ENCODE measurements at places on chromosomes 5 and 9.

DNA sequence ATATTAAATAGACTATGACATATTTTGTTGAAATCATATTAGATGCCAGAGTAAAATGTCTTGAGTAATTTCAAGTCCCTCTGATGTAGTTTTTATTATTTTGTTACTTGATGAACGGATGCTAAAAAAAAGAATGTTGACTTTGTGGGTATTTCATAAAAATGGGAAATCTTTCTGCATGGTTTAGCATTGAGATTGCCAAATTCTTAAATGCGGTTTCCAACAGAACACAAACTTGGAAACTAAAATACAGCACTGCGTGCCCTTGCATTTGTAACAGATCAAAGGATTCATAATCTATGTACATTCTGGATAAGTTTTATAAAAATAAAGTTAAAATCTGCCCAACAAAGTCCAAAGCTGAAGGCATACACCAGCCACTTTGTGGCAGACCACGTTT, 425.5 kb upstream of the DAB2 start:
- no peak for DNase-seq

DNA sequence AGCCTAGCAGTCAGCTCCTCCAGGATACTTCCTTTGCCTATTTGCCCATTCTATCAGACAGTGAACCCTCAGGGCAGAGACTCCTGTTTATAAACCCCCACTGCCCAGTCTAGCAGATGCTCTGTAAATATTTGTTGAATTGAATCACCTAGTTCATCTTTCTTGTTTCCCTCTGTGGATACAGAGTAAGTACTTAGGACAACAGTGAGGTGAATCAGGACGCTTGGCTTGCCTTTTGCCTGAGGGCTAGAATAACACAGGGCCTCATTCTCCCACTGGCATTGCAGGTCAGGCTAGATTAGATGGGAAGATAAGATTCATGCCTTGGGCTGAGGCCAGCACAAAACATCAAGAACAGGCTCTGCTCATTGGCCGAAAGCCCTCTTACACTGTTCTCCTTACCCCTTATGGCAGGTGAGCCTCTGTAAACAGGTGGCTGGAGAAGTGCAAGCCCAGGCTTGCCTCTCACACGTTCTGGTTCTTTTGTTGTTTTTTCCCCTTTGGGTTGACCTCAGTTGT, 22.2 kb downstream of the TNFSF8 start:
- no peak for DNase-seq

DNA sequence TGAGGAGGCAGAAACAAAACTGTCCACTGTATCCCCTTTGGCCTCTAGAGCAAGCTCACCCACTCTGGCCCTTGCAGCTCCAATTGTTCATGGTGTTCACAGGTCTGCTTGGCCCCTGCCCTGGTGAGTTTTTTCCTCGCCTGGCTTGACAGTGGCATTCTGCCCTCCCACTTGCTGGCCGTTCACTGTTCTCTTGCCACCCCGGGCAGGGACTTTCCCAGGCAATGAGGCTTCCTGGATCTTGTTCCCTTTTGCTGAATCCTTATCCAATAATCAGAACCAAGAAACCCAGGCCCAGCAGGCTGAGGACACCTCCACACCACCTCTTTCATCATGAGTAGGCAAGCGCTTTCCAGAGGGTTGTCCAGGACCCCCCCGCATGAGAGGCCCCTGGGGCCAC, 31.2 kb downstream of the ZNF618 start:
- DNase-seq, result no peak

GRCh38 chr5:160556846-160557245, 135.2 kb downstream of the PTTG1 start:
- no peak for DNase-seq

- no peak for DNase-seq
These were observed 44.5 kb upstream of the ANGPTL2 start for GRCh38 chr9:127166651-127167524.

All from GM23338 (cell line).